ENCODE measurements at places on chromosomes 2 and 18.

GRCh38 chr2:200377355-200378336 is 71.2 kb downstream of the SPATS2L start:
- no peak for DNase-seq

DNA sequence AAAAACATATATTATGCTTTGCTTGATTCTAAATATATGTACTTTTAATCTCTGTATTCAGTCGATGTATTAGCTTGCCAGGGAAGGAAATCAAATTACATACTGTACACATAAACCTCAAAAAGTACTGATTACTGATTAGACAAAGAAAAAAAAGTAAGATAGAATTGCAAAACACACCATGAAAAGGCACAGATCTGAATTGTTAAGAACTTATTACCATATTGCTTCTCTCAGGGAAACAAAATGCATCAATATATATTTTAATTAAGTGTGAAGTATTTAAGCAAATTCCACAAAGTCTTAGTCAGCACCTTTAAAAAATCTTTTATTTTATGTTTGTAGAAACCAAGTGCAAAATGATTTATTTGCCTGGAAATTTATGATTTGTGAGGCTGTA is 309.3 kb downstream of the RNF144A start:
- DNase-seq = no peak

GRCh38 chr2:164917296-164917903 is 37.9 kb downstream of the SLC38A11 start:
- DNase-seq = no peak

DNA sequence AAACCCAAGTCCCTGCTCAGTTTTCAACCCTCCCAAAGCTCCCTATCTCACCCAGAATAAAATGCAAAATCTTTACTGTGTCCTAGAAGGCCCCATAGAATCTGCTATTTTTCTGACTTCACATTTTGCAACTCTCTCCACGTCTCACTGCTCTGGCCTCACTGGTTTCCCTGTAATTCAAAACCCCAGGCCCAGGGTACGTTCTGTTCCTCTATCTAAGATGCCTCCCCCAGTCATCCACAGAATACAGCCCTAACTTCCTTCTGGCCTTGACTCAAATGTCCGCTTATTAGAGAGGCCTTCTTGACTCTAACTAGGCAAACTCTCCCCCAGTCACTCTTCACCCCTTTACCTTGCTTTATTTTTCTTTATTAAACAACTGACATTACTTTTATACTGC is 42.0 kb downstream of the FAM161A start:
- no peak for DNase-seq

DNA sequence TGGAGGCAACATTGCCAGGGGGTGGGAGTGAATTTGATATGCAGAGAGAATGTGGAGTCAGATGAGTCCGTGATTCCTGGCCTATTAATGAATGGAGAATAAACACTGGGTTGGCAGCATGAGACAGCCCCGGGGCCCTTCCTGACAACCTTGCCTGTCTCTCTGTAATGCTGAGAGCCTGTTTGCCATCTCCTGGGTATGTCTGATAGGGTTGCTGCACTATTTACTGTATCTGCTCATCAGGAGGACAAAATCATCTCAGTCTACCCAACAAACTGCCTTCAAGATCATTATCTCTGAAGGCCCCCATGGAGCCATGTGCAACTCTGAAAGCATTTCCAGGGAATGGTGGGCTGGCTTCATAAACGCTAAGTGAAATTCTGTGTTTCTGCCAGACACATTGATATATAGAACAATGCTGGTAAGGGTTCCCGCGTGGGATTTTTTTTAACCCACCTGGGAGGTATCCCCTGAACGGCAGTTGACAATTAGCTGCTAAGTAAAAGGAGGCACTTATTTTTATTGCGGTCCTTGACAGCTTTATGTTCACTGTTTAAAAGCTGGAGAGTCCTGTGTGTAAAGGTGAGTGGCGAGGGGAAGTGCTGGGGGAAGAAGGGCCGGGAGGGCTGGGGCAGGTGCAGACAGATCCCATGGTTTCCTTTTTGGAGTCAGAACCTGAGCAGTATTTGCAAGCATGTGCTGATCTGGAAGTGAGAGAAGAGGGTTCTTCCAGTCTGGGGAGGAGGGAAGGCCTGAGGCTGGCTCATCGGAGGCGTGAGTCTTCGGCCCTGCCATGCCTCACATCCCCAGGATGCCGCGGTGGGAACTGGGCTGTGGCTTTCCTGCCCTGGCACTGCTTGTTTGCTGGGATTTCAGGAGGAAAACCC is 64.8 kb downstream of the ARHGAP25 start:
- no peak for DNase-seq

Data from coronary artery (tissue), 2 donors.